ENCODE measurements at places on chromosomes 5 and 9.

DNA sequence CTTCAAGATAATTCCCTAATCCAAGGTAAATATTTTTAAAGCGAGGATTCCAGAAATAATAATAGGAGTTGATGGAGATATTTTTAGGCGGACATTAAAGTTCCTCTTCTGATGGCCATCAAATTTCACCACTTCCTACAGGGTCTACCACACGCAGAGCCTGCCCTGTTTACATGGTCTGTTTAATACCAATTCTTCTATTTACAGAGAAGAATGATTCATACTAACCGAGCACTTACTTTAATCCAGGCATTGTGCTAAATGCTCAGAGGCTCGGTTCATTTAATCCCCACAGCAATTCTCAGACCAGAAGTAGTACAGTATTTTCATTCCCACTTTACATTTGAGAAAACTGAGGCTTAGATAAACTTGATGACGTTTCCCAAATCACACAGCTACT is 3.0 kb upstream of the ITGA1 start:
- ATAC-seq, result no peak

GRCh38 chr9:89029788-89030187 is 38.5 kb downstream of the S1PR3 start:
- ATAC-seq, result no peak

- no peak for ATAC-seq
These were observed 9.3 kb upstream of the GOLGA1 start for GRCh38 chr9:124950050-124950718.

- no peak for ATAC-seq
These were observed 27.2 kb downstream of the SLC35A4 start for GRCh38 chr5:140591747-140592372.

DNA sequence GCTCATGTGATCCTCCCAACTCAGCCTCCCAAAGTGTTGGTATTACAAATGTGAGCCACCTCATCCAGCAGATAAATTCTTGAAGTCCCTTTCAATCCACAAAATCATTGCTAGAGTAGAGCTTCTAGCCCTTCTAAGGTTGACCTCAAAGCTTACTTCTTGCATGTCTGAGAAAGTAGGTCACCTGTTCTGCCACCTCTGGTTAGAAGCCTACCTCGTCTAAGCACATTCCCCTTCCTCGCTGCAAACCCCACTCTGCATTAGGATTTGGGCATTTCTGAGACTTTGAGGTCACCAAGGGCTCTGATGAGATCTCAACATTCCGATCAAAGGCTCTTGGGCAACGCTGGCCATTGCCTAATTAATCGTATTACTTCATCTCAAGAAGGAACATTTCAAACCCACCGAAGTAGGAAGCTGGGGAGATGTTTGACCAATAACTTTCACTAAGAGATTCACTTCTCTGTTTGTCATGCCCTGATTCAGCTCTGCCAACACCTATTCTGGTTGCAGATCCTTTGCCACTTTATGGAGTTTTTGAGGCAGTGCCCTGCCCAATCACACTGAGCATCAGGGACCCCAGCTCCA is 8.6 kb downstream of the ADAM19 start:
- ATAC-seq, result peak; percentile 26

- no peak for ATAC-seq
These were observed 8.1 kb upstream of the ZBED3 start for GRCh38 chr5:77095189-77095588.

- no peak for ATAC-seq
These were observed 17.9 kb downstream of the MIGA2 start for GRCh38 chr9:129054163-129054851.

DNA sequence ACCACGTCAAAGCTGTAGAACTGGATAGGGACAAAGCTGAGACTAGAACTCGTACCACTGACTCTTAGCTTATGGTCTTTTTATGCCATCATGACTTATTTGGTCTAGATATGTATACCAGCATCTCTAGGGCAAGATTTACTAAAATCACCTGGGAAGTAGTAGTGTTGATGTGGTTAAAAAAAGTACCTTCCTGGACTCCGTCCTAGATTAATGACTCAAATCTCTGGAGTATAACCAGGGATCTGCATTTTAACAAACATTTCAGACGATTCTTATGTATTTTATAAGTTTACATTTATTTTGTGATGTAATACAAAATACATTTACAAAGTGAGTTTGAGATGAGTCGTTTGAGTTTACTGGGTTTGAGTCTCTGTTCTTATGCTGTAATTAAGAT is 68.7 kb downstream of the ARHGAP26 start:
- ATAC-seq, result no peak

- ATAC-seq, result no peak
These were observed 262.8 kb downstream of the FAM114A2 start for GRCh38 chr5:153775923-153776322.

All from activated T-helper 17 cell treated with anti-CD3 and anti-CD28 coated beads, Interleukin-2, amount 50 U/mL, for 72 hours (primary cell).